Stimulated activated CD8-positive, alpha-beta memory T cell treated with anti-CD3 and anti-CD28 coated beads, Interleukin-15, amount 100 ng/mL, for 24 hours (primary cell): ENCODE measurements at places on chromosomes 1 and 21.
A peak's percentile ranks its signal among the peaks of the same experiment; 100 is the strongest.

DNA sequence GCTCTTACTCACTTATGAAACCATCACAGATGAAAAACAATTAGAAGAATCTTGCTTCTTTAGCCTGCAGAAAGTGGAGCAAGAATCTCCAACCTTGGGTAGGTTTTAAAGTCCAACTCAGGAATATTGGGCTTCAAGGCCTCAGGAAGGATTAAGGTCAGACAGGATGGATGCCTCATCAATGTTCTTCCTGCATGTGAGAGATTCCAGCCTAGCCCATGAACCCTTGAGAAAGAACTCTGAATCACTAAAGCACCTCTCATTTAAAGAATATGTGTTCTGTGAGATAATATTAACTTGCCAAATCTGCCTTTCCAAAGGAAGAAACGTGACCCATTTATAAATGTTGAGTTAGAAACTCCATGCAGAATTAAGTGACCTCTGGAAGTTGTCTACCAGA lies 345.2 kb upstream of the CAMK1G start:
- DNase-seq = no peak

DNA sequence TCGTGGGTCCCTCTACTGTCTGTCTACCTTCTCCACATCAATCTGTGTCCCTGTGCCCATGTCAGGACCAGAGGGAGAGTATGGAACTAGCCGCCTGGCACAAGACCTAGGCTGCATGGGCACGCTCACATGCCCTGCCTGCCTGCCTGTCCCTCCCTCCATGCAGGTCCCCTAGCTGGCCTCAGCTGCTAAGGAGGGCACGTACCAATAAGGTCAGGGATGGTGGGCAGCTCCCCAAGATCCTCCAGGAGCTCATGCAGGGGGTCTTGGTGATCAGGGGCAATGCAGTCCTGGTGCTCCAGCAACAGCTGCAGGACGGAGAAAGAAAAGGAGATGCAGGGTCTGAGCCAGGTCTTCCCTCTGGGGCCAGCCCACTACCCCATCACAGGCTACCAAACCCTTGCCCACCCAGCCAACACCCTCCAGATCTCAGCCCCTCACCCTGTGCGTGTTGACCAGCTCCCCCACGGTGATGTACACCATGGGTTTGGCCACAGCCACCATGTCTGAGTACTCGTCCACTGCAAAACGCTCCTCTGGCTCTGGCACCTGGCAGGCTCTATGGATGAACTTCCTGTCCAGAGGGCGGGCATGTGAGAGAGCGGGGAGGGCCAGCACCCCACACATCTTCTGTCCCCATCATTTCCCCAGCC lies 33.1 kb upstream of the MEF2D start:
- no peak for DNase-seq

GRCh38 chr1:206579747-206580437 lies 32.4 kb downstream of the EIF2D start:
- DNase-seq = no peak

GRCh38 chr1:205454903-205455335 lies 926 bp downstream of the BLACAT1 start:
- no peak for DNase-seq

GRCh38 chr21:15437883-15438282 lies 291.9 kb upstream of the USP25 start:
- DNase-seq = no peak

GRCh38 chr1:161166669-161167548 lies 683 bp downstream of the PPOX start:
- DNase-seq = no peak

DNA sequence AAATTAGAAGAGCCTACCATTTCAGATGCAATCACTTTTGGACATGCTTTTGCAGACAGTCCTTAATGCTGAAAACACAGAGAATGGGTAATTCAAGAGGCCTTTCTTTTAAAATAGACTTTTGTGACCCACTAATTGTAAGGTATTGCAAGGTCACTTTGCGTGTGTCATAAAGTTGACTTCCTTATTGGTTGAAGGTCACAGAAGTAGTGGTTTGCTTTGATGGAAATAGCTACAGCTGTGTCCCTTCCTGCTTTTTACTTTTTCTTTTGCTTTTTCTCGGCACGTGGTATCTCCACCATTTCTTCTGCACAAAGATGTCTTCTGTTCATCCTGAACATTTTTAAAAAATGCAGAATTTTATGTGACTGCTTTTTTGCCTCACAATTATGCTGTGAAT lies 146.8 kb downstream of the DYRK1A start:
- no peak for DNase-seq

DNA sequence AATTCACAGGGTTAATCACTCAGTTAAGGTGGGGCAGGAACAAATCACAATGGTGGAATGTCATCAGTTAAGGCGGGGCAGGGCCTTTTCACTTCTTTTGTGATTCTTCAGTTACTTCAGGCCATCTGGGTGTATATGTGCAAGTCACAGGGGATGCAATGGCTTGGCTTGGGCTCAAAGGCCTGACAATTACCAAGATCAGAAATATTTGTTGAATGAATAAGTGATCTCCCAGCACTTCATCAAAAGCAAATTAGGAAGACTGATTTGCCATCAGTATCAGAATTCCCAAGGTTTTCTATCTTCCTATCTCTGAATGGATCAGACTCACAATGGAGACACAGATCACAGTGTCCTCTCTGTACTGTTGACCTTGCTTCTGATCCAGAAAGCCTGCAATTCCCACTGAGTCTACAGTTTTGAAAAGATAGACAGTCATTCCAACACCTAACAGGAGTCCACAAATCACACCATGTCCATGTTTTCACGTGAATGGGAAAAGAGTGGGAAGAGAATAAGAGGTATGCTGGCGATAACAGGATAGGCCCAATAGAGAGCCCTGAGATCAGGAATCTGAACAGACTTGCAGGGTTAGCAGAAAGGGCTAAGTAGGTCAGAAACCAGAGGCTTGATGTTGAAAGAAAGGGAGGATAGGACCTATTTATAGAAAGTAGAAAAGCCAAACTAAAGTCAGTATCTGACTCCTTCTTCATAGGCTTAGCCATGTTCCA lies 75.3 kb downstream of the KCNK1 start:
- DNase-seq = no peak

DNA sequence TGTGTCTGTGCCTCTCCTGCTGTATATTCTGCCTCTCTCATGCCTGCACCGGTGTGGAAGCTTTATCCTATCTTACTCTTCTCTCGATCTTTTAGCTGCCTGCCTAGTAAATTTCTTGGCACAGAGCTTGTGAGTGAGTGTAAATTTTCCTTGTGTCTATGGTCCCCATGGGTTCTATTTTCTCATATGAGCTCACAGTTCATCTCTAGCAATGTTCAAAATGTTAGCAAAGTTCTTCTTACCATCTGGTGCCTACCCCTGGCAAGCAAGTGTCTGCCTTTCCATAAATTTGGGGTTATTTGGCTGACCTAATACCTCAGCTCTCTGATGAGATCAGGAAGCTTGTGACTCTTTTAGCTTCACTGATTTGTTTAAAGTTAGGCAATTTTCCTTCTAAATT lies 572.1 kb upstream of the BRINP3 start:
- no peak for DNase-seq

DNA sequence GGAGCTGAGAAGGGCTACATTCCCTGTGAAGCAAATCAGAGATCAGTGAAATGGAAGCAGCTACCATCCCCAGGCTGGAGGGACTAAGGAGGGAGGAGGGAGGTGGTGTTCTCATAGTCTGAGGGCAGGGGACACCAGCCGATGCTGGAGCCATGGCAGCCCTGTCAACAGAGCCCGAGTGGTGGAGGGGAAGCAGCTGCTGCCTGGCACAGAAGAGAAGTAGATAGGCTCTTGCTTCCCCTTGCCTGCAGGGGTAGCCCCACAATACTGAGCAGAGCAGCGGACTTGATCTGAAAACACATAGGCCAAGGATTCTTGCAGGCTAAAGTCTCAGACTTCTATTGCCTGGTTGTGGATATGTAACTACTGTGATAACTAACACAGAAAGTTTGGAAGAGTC lies 255.1 kb downstream of the FGGY start:
- DNase-seq = no peak

GRCh38 chr1:57111175-57111574 lies 145.4 kb upstream of the C8B start:
- DNase-seq = no peak

DNA sequence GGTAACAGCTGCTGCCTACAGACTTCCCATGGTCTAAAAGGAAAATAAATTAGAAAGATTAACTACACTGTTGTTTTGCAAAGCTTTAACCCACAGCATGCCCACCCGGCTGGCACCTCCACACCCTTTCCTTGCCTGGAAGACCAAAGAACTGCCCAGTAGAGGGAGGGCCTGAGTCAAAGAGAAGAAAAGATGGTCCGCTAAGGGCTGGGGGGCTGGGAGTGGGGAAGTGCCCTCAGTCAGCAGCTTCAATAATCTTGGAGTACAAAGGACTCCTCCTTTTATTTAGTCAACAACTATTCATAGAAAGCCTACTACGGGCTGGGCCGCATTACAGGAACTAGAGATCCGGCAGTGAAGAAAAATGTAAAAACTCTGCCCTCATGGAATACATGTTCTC lies 40.6 kb downstream of the ERI3 start:
- DNase-seq = no peak

DNA sequence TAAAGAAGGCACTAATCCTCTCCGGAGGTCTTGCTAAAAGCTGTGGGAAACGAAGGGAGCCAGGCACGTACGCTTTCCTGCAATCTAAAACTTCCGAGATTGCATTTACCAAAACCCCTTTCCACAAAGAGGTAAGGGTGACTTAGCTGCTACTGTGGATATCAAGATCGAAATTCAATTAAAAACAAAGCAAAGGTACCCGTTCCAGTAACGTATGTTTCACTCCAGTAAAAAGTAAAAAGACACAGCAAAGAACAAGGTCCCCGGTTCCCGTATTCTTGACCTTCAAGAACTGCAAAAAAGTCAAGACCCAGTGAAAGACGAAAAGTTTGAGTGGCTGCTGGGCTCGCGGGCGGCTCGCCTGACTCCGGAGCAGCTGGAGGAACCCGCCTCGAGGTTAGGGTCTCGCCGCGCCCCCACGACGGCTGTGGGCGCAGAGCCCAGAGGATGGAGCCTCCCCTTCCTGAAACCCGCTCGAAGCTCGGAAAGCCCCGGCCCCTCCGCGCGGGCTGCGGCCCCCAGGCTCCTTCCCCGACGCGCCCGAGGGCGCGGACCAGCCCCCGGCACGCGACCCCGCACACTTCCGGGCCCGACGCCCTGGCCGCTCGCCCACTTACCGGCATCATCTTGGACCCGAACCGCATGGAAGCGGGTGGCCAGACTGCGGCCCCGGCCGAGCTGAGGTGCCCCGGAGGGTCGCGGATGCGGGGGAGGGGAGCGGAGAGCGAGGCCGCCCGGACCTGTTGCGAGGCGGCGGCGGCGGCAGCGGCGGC lies 524 bp downstream of the TP53BP2 start:
- DNase-seq = peak; percentile 24

DNA sequence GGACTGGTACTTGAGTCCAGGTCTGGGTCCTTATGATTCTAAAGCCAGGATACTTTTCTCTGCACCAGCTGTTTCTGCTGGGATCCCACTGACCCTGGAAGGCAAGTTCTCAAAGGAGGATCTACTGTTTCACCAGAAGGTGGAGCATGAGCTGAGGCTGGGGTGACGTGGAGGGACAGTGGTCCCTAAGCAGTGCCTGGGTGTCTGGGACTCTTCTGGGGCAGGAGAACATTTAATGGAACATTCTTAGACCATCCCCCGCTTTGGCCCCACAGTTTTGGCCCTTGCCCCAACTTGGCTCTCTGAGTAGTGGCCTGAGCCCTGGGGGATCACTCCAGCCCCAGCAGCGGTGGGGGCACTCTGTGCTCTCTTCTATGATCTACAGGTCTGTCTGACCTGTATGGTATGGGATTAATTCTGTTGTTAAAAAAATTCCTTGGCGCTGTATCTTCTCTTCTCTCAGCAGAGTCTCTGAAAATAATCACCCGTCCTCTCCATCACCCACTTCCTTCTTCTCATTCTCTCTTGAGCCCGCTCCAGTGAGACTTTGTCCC lies 60.3 kb upstream of the CSF3R start:
- no peak for DNase-seq

DNA sequence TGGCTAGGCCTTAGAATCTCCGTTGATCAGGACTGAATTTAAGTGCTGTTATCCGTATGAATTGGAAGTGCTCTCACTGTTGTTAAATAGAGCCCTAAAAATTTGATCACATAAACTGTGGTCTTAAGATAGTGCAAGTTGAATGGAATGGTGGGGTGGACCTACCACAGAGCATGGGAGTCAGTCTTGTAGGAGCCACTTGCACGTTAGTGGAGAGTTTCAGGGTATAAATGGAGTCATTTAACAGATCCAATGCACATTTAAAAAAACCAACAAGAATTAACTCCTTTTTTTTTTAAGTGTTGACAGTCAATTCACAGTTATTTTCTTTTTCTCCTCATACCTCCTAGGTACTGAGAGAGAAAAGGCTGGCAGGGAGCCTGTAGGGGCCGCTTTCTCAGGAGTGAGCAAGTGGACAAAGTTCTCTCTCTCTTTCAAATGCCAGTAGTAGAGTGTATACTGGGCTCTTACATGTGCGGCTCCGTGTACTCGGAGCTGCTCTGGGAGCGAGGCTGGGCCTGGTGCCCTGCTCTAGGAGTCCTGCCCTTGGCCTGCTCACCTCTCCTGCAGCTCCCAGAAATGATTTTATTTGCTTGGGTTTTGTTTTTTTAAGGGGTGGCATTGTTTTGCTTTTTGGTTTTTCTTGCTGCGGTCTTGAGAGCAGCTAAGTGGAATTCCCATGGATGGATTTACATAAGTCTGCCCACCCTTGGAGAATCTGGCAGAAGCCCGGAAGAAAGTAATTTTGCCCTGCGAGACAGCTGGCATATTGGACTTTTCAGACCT lies 91.3 kb downstream of the ATP5PO start:
- no peak for DNase-seq

GRCh38 chr1:105073660-105074059 lies 1324.0 kb downstream of the AMY1C start:
- no peak for DNase-seq

DNA sequence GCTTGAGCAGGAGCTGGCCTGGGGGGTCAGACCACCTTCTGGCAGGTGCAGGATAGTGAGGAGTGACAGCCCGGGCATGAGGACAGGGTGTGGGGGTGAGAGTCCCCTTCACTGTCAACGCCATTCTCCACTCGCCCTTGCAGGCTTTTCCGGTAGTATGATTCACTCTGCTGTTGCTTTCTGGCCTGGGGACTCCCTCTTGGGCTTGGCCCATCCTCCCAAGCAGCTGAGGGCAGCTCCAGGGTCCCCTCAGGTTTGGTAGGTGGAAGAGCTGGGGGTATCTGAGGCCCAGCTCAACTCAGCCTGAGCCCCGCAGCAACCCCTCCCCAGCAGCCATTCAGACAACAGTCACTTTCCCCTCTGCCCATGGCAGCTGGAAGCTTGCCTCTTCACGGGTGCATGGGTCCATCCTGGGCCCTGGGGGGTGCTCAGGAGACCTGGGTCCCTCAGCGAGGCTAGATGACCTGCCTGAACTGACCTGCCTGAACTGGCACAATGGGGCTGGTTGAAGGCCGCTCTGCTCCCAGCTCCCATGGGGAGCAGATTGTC lies 1.3 kb downstream of the CLDN19 start:
- DNase-seq = no peak
